ENCODE measurements at places on chromosomes 3 and 15.

DNA sequence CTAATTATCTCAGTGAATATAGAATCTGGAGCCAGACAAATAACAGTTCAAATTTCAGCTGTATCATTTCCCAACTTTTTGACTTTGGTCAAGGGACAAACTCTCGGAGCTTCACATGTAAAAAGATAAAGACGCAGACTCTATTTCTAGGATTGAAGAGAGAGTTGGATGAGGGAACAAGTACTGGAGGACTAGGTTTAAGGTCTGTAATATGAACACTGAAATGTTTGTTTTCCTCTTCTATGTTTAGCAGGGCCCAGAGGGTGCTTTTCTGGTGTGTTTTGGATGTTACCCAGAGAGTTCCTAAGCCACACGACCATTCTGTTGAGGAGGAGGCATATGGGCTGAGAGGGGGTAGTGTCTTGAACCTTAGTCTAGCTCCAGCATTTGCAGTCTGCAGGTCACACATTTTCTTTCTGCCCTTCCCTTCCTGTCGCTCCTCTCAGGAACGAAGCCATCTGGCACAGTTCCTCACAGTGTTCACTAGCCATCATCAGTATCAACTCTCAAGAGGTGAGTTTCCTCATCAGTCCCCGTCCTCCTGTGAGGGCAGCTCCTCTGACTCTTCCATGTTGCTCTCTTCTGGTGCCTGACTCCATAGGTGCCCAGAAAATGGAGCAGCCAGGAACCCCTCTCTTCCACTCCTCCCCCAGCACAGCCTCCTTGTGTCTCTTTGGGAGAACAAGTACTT is 250.1 kb downstream of the SQOR start:
- DNase-seq = no peak

- no peak for DNase-seq
These were observed 6.1 kb downstream of the MFGE8 start for GRCh38 chr15:88907111-88907510.

DNA sequence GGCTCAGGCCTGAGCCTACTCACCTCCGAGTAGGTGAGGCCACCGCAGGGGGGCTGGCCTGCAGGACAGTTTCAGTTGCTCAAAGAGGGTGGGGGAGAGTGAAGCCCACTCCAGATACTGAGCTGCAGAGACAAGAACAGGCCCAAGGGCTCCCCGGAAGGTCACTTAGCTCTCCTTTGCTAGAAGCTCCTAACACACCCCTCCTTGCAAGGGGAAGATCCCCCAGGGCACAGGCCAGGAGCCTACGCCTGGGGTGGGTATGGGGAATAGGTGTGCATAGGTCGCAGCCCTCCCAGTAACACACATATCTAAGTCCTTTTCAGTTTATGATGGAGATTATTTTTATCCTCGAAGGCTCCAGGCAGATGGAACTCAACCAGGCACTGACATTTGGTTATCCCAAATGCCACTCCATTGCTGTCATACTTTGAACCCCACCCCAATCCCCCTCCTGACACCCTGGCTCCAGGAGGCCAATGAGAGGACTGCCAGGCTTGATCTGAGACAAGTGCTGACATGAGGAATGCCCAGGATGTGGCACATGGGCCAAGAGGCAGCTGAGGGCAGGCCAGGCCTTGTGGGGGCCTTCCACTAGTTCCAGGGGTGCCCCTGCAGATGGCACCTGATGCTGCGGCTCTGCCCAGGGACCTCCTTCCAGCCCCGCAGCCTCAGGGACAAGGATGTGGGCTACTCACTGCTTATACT is 1.1 kb upstream of the MUSTN1 start:
- no peak for DNase-seq

DNA sequence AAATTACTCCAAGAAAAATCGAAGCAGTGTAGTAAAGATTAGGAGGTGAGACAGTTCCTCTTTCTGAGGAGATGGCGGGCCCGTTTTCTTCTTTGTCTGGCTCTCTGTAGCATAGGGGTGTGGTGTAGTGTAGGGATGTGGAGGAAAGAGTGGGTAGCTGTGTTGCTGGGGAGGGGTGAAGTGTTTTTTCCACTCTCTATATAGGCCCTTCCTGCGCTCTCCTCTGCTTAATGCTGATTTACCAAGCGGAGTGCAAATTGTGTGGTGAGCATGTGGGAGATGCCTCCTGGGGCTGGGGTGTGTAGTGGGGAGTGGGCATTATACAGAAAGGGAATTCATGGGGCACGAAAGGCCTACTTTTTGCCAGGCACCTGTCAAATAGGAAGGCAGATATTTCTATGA is 94.9 kb downstream of the ST6GAL1 start:
- no peak for DNase-seq

DNA sequence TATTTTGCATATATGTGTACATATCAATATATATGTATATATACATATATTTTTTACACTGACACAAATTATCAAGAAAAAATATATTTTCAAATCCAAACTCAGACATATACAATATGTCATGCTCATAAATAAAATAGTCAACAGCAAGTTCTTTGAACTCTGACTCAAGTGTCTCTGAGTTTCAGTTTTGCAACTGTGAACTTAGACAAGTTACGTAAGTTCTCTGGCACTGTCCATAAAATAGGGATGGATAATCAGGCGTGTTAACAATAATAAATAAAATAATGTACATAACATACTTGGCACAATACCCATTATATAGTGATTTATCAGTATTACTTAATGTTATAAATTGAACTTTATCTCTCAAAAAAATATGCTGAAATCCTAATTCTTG is 12.1 kb upstream of the XRN1 start:
- DNase-seq = no peak

- no peak for DNase-seq
These were observed 1151.8 kb upstream of the ALCAM start for GRCh38 chr3:104214937-104215336.

- DNase-seq = no peak
These were observed 11.5 kb downstream of the CPNE9 start for GRCh38 chr3:9715136-9715535.

DNA sequence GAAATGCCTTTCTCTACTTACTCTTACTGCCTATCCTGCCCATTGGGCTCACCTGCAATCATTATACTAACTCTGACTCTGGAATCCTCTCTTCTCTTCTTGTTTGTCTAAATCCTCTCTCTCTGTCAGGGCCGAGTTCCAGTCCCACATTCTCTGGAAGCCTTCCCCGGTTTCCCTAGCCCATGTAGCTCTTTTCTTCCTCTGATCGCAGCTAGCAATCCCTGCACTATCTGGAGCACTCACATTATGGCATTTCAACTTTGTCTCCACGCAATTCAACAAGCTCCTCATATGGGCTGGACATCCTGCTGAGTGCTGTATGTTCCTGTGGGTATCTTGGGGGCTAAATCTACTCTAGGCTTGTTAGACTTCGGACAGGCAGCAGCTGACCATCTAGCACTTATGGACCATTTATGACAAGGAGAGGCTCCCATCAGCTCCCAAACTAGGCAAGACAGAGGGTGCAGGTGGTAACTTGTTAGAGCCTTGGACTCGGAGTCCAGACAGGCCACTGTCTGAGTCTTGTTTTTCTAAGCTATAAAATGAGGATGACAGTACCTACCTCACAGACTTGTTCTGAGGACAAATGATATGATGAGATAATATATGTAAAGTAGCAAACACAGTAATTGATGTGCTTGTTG is 58.3 kb downstream of the EPHB3 start:
- no peak for DNase-seq

DNA sequence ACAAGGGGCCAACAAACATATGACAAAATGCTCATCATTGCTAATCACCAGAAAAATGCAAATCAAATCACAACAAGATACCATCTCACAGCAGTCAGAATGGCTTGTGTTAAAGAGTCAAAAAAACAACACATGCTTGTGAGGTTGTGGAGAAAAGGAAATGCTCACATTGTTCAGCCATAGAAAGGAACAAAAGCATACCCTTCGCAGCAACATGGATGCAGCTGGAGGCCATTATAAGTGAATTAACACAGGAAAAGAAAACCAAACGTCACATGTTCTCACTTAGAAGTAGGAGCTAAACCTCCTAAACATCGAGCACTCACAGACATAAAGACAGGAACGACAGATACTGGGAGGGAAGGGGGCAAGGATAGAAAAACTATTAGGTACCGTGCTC is 678.4 kb upstream of the GRM7 start:
- DNase-seq = no peak

GRCh38 chr3:32597656-32598055 is 27.0 kb upstream of the DYNC1LI1 start:
- DNase-seq = no peak

DNA sequence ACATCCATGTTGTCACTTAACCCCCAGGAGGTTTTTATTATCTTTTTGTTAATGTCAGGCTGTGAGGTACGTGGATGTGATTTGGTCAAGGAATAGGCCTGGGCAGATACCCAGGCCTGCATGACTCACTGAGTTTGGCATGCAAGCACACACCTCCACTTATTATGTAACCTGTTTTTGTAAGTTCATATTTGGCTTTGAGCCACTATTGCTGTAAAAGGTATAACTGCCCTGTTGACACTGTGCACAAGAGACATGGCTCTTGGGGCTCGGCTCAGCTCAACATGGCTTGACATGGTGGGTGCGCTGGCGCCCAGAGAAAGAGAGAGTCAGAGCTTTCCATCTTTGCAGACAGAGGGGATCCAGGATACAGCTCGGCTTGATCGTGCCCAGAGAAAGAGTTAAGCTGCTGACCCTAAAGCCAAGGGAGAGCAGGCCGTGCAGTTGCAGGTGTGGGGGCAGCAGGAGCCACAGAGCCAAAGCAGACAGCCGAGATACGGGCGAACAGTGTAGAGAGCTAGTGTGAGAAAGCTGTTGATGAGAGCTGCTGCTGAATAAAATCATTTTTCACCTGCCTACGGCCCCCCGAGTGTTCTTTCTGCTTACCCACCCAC is 67.9 kb upstream of the UNC13C start:
- no peak for DNase-seq

GRCh38 chr15:94059013-94059587 is 172.3 kb upstream of the MCTP2 start:
- no peak for DNase-seq

GRCh38 chr3:142888481-142889211 is at the start of gene PCOLCE2:
PCOLCE2 (minus strand) TSS chr3:142889083; CDS start chr3:142888896, 187 bp downstream.
- peak; percentile 81 for DNase-seq

DNA sequence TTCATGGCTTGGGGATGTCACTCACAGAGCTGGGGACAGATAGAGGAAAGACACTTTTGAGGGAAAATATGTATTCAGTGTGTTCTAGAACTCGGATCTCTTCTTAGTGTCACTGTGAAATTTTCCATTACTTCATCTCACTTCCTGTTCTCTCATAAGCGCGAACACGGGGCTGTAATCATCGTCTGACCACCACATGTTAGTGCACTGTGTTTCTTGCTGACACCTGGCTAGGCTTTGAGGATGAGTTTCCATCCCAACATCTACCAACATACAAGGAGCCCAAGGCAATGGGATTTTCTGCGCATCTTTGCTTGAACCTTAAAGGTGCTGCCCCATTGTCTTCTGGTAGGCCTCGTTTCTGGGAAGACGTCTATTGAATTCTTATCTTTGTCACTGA is 84.0 kb downstream of the LIPC start:
- no peak for DNase-seq

- DNase-seq = peak; percentile 26
These were observed 4.5 kb upstream of the RFT1 start for GRCh38 chr3:53134631-53135232.

- DNase-seq = no peak
These were observed 1.6 kb downstream of the THBS1 start for GRCh38 chr15:39582286-39582976.

DNA sequence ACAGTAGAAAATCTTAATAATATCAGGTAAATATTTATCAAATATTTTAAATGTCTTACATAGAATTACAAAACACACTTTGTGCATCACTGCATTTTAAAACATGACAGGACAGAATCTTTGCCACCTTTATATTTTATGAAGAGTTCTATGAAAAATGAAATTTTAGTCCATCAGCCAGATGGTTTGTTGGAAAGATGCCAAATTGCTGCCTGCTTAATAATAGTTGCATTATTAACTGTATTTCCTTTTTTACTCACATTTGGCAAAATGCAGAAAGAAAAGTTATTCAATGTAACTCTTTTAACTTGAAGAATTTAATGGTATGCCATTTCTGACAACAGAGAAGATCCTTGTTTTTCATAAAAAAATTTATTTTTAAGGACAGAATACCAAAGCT is 1271.6 kb downstream of the NSUN3 start:
- DNase-seq = no peak

Data from NCI-H524 (cell line).